NCI-H460 (cell line): ENCODE measurements at places on chromosomes 6 and 20. TPM values are rescaled to one million over a fixed set of nuclear protein-coding genes. Genes with fewer than 3 reads are reported as not detected.

The POM121L2 gene
- not detected in 2 replicates for total RNA-seq

The DLL1 gene
- 0.14 and 0.17 TPM in 2 replicates for total RNA-seq

The RSPH9 gene
- 0.42 and 0.61 TPM in 2 replicates for total RNA-seq

The SLC13A3 gene
- not detected in 2 replicates for total RNA-seq

The CD24 gene
- total RNA-seq = 303 and 305 TPM in 2 replicates

The EDEM2 gene
- total RNA-seq = 73.5 and 75.4 TPM in 2 replicates

The SLC16A10 gene
- 2.3 and 2.5 TPM in 2 replicates for total RNA-seq

The IPCEF1 gene
- 1.0 TPM in 1 of 2 replicates, not detected in the other for total RNA-seq

The TMEM170B gene
- total RNA-seq = 11.1 and 15.0 TPM in 2 replicates

DNA sequence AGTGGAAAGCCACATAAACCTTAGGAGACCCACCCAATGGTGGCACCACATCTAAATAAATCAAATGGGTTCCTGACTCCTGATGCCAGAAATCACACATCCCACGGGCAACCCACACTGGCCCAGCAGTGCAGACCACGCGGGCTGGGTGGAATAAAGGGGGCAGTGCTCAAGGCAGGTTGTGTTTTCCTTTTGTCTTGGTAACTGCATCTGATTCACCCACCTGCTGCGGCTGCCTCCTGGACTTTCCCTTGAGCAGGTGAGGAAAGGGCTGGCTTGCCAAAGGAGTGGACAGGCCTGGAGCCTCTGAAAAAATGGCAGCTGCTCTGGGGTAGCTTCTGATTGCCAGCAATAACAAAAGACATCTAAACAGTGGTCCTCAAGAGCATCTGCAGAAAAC is 119.5 kb upstream of the KCNK16 start:
- no peak for DNase-seq

- DNase-seq = peak; percentile 31
Observed at GRCh38 chr20:9912858-9913434, 74.1 kb upstream of the PAK5 start.

- DNase-seq = no peak
Observed at GRCh38 chr20:14986656-14987055, 649.2 kb upstream of the FLRT3 start.

DNA sequence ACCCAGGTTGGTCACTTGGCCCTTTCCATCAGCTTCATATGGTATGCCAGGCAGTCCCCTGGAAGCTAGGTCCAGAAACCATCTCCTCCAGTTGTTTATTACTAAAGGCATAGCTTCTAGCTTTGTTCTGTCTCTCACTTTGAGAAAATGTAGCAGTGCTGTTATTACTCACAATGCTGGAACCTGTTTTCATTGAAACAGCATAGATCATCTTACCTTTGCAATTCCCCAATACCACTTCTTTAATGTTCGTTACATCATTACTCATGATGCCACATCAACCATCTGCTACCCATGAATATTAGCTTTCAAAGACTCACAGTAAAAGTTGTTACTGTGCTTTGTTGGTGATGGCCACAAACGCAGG is 88.3 kb downstream of the ADAT2 start:
- no peak for DNase-seq

- DNase-seq = no peak
Observed at GRCh38 chr6:20657274-20657800, 123.1 kb downstream of the CDKAL1 start.

DNA sequence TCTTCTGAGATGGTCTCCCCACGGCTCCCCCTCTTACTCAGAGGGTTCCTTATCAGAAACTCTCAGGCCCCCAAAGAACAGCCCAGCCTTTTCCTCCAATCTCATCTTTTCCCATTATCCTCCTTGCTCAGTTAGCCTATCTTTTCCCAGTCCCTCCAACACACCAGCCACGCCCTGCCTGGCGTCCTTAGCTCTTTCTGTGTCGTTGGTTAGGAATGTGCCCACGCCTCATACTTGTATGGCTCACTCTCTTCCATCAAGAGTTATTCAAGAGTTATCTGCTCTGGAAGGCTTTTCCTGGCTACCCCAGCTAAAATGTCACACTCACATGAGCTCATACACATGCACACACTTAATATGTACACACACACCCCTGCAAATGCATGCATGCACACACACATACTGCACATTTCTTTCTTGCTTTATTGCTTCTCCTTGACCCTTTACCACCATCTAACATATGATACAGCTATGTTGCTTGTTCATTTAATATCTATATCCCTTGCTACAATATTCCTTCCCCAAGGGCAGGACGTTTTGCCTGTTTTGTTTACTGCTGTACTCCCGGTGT is 37.6 kb downstream of the SLC2A10 start:
- no peak for DNase-seq

DNA sequence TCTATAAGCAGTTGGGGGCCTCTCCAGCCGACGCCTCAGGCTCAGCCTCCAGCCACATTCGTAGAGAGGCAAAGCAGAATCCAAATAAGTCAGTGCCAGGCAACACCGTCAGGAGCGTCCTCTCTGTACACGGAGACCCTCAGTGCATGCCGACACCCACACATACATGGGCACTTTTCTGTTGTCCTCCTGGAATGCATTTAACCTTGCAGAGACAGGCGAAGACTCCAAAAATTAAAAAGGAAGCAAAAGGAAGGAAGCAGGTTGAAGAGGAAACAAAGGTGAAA is 325.9 kb downstream of the TAF4 start:
- no peak for DNase-seq

DNA sequence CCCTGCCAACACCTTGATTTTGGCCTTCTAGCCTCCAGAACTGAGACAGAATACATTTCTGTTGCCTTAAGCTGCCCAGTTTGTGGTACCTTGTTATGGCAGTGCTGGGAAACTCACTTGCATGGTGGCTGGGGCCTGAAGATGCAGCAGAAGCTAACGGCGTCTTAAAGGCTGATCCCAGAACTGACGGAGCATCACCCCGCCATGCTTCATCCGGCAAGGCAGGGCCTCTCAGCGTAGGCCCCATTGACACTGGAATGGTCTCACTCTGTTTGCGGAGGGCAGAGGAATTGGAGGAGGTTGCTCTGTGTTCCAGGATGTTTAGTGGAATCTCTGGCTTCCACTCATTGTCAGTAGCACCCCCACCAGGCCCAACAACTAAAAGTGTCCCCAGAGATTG is 102.1 kb downstream of the JPH2 start:
- no peak for DNase-seq

GRCh38 chr6:26539071-26539615 is 977 bp downstream of the HMGN4 start:
- no peak for DNase-seq

DNA sequence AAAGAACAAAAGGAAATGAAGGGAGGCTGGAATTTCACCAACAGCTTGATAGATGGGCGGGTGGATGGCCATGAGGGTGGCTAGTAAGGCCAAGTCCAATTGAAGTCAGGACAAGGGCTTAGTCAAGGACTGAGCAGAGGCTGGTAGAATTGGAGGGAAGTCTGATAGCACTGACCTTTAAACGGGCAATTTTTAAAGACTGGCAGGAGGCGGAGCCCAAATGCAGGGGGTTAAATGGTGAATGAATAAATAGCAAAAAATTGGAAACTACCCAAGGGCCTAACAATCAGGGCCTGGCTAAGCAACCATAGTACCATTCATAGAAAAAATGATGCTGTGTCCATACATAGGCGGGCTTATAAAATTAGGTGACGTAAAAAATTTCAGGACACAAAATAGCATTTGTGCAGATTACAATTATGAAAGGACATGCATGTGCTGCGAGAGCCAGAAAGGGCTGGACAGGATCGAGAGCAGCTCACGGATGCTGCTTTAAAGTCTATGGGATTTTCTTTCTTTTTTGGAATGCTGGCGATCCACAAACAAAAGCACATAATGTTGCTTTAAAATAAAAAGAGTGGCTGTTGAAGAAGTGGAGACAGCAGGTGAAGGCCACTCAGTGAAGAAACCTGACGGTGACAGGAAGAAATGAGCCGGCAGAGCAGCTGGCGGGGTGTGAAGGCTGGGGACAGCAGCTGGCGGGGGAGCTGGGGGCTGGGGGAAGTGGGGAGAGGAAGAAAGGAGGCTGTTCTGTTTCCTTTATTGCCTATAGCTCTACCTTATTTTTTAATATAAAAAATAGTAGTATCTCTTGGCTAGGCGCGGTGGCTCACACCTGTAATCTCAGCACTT is 42.8 kb upstream of the TAF8 start:
- DNase-seq = no peak

DNA sequence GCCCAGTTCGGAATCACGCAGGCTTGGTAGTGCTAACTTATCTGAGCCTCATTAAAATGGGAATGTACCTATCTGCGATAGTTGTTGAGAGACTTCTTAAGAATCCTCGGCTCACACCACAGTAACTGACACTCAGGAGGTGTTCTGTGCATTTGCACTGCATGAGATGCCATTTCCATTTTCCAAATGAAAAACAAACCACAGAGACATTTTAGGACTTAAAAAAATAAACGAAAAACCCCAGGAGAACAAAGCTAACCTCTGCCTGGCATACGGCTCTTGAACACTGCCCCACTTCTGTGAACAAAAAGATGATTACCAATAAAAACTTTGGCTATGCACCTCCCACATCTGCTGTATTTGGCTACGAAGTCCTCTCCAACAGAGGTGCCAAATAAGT is 37.6 kb downstream of the BEND3 start:
- DNase-seq = no peak

DNA sequence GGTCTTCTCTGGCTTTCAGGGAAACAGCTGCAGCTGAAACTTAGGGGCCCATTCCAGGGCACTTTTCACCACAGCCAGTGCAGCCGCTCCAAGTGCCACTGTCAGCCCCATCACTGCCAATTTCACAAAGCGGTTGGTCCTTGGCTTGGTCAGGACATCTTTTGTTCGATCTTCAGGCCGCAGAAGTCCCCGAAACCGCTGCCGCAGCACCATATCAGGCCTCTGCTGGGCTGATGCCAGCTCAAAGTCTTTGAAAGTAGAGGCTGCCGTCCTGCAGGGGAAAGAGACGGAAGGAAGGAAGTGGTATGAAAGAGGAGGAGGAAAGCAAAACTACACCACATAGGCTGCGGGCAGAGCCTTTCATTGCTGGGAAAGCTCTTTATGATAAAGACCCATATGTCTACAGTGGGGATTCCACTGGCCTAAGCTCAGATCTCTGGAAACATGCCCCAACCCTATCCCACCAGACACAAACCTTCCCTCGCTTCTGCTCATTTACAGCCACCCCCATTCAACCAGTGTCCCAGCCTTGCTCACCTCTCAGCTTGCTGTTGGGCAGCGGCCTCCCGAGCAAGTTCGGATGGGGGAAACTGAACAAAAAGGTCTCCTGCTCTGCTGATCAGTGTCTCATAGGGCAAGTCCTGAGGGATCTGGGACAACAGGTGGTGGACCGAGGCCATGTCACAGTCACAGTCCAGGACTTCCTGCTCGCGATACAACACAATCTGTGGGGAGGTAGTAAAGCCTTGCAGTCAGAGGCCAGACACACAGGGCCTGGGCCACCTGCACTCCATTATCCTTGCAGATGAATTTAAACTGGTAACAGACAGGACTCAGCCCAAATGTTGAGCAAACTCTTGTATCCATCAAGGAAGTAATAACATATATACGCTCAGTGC is 23.5 kb downstream of the TBC1D20 start:
- DNase-seq = no peak

- no peak for DNase-seq
Observed at GRCh38 chr6:31495580-31495979, 2.4 kb upstream of the MICB start.

- DNase-seq = no peak
Observed at GRCh38 chr6:15061908-15062515, 183.9 kb upstream of the JARID2 start.

- DNase-seq = no peak
Observed at GRCh38 chr6:132236281-132236680, 165.0 kb downstream of the MOXD1 start.

GRCh38 chr20:36483919-36484808 is 57.2 kb upstream of the MYL9 start:
- no peak for DNase-seq

GRCh38 chr6:142819603-142820337 is 125.2 kb downstream of the HIVEP2 start:
- DNase-seq = no peak

DNA sequence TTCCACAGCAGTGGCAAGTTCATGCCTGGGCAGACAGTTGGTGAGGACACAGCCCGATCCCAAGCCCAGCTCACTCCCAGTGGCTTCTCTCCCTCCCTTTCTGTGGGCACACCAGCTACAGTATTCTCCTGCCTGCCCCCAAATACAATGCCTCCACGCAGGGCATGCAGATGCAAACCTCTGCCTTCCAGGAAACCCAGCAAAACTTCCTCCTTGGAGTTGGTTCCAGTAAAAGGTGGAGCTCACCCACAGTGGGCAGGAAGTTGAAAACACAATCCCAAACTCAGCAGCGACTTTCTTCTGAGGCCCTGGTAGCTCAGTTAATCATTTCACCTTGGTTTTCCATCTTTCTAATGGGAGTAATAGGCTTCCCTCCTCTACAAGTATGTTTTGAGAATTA is 93.7 kb downstream of the LY86 start:
- no peak for DNase-seq

- no peak for DNase-seq
Observed at GRCh38 chr6:139584599-139584998, 210.2 kb upstream of the CITED2 start.

DNA sequence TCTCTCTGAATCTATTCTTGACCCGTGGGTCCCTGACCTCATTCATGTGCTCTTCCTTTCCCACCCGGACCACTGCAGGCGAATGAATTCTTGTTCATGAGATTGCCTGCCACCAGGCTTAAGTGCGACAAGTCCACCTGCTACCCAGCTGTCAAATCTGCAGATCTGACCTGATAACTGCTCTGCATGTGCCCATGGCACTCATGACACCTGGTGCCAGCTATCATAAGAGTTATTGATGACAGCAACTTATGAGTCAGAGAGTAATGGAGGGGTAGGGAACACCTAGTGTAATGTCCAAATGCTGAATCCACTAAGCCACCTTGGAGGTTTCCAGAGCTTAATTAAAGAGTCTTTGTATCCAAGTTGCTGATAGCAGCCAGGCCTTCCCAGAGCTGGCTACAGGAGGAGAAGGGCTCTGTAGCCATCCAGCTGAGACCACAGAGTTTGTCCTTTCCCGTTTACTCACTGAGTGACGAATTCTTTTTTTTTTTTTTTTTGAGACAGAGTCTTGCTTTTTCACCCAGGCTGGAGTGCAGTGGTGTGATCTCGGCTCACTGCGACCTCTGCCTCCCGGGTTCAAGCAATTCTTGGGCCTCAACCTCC is 17.4 kb downstream of the SHLD1 start:
- DNase-seq = no peak

DNA sequence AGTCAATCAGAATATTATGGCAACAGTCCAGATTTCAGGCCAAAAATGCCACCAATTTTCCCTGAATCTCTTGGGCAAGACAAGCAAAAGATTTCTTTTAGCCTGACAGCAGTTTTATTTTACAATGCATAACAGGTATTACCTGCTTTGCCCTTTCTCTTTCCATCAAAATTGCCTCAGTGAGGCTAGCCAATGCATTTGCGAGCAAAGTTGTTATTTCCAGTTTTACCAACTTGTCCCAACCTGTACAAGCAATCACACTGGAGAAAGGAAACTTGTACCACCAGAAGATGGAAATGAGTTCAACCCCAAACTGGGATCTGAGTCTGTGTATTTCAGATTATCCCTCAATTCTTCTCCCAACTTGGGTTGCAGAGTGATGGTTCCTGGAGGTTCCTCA is 279.9 kb upstream of the CDYL start:
- DNase-seq = no peak
